ENCODE measurements at places on chromosomes 3 and 15.

DNA sequence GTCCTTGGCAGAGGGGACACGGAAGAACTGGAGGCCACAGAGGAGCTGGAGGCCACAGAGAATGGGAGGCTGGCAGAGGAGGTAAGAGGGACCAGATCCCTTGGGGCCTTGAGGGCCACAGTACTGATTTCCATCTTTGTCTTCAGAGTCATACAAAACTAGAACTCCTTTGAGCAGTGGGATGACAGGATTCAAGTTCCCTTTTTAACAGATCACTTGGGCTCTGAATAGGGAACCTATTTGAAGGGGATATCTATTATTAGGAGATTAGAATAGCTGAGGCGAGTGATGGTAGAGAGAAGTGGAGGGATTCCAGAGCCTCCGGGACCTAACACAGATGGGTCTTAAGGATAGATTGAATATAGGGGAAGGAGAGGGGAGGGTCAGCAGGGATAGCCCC is 55.7 kb downstream of the OXNAD1 start:
- DNase-seq, result no peak

GRCh38 chr3:187720337-187720670 is 17.9 kb upstream of the RTP2 start:
- no peak for DNase-seq

- no peak for DNase-seq
Observed at GRCh38 chr15:51048308-51048707, 46.4 kb downstream of the TNFAIP8L3 start.

DNA sequence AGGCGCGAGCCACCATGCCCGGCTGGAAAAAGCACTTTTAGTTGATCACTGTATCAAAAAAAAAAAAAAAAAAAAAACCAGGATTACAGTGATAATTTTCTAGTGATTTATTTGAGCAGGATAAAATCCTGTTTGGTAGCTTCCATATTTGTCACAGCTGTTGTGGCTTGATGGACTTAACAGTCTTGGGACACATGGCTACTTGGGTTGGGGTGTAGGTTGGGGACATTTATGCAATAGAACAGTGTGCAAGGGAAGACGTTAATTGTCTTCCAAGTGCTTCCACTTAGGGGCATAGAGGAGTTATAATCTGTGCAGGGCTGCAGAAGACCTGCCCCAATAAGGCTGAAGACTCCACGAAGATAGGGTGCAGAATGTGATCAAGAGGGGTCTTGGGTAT is 106.9 kb upstream of the TNFAIP8L3 start:
- DNase-seq, result no peak

GRCh38 chr3:100606894-100607512 is 2.4 kb upstream of the ADGRG7 start:
- DNase-seq, result no peak
